Fibroblast of skin of left quadriceps (primary cell): ENCODE measurements at places on chromosomes 4 and X.
A peak's percentile ranks its signal among the peaks of the same experiment; 100 is the strongest.

GRCh38 chrX:11791090-11791489 is 33.1 kb downstream of the MSL3 start:
- no peak for DNase-seq

DNA sequence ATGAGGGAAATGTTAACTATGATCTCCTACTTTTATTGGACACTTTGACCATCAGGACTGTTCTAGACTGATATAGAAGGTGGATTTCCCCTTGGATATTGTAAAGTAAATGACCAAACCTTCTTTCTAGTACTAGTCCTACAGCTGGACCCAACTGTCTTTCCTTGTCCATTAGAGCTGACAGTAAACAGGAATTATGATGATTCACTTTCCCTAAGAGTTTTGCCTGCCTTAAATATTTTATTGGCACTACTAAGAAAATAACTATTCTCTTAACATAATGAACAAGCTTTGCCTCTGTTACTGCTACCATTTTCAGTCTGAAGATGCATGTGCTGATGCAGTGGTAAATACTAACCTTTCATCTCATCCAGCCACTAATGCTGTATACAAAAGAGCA is 915.4 kb downstream of the CENPC start:
- DNase-seq: no peak

GRCh38 chr4:41140410-41140809 is 73.9 kb downstream of the APBB2 start:
- no peak for DNase-seq

DNA sequence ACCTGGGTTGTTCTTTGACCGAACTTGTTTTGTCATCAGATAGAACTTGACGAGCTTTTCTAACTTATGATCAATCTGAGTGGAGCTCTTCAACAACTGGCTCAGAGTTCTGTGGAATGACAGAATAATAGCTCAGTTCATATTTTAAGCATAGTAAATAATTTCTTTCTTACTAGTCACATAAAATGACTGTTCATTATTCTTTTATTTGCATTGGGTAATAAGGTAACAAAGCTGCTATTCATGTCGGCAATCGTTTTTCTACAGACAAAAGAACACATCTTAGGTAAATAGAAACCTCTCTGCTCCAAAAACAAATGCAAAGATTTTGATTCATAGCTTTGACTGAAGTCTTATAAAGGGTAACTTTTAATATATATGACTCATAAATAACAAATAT is 57.3 kb upstream of the CXCL8 start:
- no peak for DNase-seq

DNA sequence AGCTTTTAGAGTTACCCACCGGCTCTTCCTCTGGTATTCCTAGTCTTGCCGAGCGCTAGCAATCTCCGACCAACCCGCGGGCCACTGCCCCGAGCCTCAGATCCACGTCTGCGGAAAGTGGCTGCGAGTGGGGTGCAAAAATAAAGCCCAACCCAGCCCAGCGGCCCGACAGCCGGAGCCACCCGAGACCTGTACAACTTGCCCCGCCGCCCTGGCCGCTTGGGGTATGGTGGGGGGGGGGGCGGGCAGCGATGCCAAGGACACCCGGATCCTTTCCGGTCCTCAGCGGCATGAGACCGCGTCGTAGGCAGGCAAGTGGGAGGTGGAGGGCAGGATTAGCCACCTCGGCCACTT is 1.6 kb downstream of the SLITRK4 start:
- no peak for DNase-seq

DNA sequence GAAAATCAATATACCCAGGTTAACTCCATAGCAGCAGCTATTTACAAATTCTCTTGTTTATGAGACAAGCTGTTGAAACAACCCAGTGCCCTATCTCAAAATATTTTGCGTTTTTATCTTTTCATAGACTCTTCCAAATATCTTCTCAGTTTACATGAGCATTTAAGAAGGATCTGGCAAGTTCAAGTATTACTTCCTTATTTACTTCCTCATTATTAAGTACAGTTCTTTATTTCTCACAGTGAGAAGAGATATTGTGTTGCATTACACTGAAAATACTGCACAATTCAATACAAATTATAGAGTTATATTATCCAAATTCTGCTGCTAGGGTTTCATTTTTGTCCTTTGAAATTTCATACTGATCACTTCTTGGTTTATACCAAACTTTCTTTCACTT is 43.6 kb upstream of the UCP1 start:
- no peak for DNase-seq

- peak; percentile 31 for DNase-seq
These were observed 36.7 kb downstream of the PSAPL1 start for GRCh38 chr4:7398104-7398423.

- DNase-seq: no peak
These were observed 5.9 kb upstream of the UTP14A start for GRCh38 chrX:129900054-129900453.

GRCh38 chrX:41003506-41004270 is 81.6 kb upstream of the USP9X start:
- no peak for DNase-seq

- no peak for DNase-seq
These were observed 56.7 kb downstream of the FAM114A1 start for GRCh38 chr4:38924353-38924752.

- peak; percentile 17 for DNase-seq
These were observed 85.8 kb downstream of the ARHGAP6 start for GRCh38 chrX:11579636-11580600.

GRCh38 chrX:68732906-68733493 is 85.5 kb downstream of the STARD8 start:
- peak; percentile 3 for DNase-seq

GRCh38 chr4:97987019-97987648 is 156.1 kb downstream of the STPG2 start:
- DNase-seq: no peak

GRCh38 chrX:150293311-150294013 is 69.7 kb upstream of the MAMLD1 start:
- no peak for DNase-seq

GRCh38 chr4:101630319-101630986 is 160.1 kb upstream of the BANK1 start:
- no peak for DNase-seq

DNA sequence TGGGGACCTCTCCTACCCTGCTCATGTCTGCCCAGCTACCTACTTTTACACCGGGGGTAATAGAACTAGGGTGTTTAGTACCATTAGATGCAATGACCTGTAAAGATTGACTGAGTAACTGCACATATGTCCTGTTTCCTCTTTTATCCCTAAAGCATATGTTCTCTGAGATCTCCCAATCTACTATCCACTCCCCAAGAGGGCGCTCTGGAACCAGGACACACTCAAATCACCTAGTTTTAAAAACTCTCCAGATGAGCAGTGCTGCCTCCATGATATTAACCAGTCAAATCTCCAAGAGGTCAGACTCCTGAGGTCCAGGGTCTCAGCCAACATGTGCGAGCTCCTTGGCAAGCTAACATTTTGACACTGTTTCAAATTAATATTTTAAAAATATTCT is 87.0 kb upstream of the TSPAN5 start:
- no peak for DNase-seq

DNA sequence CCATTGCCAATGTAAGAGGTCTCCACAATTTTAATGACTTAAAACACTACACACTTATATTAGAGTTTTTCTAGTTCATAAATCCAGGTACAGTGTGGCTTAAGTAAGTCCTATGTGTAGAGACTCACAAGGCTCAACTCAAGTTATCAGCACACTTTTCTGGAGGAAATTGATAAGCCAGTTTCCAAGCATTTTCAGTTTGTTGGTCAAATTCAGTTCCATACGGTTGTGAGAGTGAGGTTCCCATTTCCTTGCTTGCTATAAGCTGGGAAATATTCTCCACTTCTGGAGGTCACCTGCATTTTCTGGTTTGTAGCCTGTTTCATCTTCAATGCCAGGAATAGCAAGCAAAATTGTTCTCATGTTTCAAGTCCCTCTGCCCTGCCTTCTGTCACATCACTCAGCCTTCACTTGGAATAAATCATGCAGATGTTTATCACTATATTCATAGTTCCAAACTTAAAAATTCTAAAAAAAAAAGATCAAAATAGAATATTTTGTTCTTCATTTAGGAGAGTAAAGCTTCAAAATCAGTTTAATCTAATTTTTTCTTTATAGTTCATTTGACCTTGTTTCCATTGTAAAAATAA is 1137.5 kb upstream of the INTU start:
- no peak for DNase-seq

GRCh38 chrX:10945498-10945897 is 165.6 kb upstream of the HCCS start:
- no peak for DNase-seq

DNA sequence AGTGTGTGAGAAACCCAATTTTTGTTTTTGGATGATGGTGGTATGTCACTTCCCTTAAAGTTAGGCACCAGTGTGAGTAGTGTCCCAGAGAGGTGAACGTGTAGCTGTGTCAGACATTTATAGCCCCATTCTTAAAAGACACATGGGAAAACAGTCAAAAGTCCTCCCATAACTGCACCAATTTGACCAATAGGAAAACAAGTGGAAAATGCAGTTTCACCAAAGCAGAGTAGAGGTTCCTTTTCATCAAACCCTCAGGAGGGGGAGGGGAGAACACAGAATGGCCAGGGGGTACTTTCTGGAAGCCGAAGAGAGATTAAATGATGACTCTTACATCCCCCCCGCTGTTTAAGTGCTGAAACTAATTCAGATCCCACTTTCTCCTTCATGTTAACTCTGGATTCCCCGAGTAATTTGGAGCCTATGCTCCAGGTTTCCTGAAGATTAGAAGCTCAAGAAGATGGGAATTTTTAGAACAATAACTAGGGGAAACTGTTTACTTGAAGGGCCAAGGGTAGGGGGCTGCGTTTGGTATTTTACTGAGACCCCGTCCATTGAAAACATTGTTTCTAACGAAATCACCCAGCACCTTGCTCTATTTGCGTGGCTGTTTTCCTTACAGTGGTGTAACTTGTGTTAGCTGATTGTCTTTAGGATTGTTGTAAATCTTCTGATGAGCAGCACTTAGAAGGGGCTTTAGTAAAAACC is 2.1 kb upstream of the LEF1 start:
- DNase-seq: no peak

DNA sequence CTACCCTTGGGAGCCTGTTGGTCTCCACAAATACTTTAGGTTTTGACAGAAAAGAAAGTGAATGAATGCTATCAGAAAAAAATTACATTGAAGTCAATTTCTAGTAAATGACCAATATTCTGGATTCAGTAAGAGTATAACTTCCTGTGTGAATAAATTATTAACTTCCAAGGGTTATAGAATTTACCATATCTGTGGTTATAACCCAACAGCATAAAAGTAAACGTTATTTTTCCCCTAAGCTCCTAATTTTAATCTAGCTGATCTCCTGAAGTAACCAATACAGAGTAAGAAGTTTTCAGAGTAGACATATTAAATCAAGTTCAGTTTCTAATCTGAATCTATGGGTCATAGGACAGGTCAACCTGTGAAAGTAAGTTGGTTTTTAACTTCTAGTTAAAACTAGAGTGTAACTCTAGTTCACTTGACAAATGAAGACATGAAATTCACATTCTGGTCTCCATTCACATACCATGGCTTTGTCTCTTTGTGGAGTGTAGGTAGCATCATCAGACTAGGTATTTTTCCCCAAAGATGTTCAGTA is 22.8 kb downstream of the DTHD1 start:
- no peak for DNase-seq

GRCh38 chrX:45009371-45010000 is 136.5 kb downstream of the KDM6A start:
- DNase-seq: no peak

DNA sequence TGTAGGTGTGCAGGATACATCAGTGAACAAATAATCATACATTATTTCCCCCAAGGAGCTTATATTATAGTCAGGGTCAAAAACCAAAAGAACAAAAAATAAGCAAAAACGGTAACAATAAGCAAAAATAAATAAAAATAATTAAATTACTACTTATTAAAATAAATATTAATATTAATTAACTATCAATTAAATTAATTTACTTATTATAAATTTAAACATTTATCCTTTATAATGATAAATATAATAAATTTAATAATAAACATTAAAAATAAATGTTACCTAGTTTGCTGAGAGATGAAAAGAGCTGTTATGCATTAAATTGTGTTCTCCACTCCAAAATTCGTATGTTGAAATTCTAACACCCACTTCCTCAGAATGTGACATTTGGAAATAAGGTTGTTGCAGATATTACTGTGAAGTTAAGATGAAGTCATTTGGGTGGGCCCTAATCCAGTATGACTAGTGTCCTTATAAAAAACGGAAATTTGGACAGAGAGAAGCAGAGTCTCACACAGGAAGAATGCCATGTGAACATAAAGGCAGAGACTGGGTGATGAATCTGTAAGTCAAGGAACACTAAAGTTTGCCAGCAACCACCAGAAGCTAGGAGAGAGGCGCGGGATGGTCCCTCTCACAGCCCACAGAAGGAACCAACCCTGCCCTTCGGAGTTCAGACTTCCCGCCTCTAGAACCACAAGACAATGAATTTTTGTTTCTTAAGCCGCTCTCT is 67.2 kb upstream of the IBSP start:
- no peak for DNase-seq

- DNase-seq: no peak
These were observed 10.2 kb downstream of the ARX start for GRCh38 chrX:25005382-25006185.

DNA sequence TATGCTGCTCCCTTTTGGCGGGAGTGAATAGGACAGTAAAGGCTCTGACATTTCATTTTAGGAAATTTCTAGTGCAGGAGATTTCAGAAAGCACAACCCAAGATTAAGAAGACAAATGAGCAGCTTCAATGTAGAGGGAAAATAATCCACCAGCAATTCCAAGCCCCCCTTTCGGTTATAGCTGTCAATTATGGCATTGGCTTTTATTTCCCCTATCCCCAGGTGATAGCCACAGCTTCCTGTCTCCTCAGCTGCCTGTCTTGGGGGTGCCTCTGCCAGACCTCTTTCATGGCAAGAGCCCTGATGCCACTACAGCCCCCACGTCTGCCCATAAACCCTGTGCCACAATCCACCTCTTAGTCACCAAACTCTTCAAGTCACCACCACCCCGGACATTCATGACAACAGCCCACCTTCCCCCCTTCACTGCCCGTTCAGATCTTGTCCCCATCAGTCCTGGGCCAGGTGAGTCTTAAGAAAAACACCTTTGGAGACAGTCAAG is 48.4 kb upstream of the CLNK start:
- no peak for DNase-seq

GRCh38 chr4:7120341-7120740 is 52.5 kb upstream of the GRPEL1 start:
- no peak for DNase-seq

GRCh38 chr4:108272046-108272445 is 103.3 kb upstream of the LEF1 start:
- no peak for DNase-seq

DNA sequence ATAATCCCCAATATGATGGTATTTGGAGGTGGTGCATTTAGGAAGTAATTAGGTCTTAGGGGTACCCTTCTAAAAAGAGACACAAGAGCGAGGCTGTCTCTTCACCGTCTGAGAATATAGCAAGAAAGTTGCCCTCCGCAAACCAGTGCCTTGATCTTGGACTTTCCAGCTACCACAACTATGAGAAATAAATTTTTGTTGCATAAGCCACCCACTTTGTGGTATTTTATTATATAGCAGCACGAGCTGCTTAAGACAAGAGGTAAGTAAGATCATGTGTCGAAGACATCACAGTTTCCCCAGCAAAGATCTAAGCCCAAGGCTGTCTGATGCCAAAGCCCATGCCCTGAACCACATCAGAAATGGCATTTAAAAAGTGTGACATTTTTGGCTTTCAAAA is 9.6 kb upstream of the EXOSC9 start:
- peak; percentile 72 for DNase-seq
